ENCODE measurements at places on chromosomes 6 and 20. TPM values are rescaled to one million over a fixed set of nuclear protein-coding genes. Genes with fewer than 3 reads are reported as not detected.

GRCh38 chr6:169787797-169788196, 36.4 kb downstream of the ERMARD start:
- no peak for DNase-seq

DNA sequence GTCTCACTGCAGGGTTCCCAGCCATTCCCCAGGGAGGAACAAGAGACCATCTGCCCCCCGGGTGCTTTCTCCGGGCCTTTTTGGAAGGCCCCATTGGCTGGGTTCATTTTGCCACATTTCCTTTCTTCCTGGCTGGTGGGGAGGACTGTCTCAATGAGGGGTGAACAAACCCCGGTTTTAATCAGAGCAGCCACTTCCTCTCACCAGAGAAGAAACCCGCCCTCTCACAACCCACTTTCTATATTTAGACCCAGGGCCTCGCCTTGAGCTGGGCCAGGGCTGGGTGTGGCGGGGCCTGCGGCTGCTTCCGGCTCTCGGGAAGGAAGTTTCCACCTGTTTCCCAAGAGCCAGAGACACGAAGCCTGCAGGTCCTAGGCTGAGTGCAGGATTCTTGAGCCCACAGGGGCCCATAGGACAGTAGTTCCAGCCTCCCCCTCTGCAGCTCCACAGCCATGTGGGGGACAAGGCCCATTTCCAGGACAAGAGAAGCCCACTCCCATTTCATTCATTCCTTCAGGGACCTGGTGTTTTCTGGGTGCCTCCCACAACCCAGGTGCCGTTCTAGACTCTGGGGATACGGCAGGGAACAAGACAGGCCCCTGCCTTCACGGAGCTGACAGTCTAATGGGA, 41.8 kb downstream of the RBM38 start:
- peak; percentile 70 for DNase-seq

DNA sequence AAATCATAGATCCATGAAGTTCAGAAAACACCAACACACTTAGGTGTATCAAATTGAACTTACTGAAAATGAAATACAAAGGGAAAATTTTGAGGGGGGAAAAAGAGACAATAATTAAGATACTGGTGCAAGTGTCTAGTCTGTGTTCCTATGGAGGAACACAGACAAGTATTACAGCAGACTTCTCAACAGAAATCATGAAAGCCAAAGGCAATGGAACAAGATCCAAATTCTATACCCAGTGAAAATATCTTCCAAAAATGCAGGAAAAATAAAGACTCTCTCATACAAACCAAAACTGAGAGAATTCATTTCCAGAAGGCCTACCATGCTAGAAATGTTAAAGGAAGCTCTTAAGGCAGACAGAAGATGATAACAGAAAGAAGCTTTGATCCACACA, 63.1 kb downstream of the NRN1 start:
- no peak for DNase-seq

DNA sequence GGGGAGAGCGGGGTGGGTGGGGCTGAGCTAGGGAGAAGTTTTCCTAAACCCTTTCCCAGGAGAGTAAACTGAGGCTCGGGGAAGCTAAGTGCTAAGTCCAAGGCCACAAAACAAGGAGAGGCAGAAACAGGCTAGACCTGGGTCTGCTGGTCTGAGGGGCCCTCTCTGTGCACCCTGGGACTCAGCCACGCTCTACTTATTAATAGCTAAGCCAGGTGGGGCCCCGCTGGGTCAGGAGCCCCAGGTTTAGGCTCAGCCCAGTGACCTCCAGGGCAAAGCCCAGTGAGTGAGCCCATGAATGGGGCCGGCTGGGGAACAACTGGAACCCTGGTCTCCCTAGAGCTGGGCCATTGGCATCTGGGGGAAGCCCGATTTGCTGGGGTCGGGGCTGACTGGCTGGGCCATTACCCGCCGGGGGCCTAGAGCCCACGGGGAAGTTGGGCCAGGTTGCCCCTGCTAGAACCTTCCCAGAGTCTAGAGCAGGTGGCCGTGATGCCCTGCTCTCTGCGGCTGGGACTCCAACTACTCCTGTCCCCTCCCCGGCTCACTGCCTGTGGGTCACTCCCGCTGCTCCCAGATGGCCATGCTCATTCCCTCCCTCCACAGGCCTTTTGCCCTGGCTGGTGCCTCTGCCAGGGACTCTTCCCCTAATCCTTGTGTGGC, 24.1 kb upstream of the NOL4L start:
- DNase-seq, result no peak

DNA sequence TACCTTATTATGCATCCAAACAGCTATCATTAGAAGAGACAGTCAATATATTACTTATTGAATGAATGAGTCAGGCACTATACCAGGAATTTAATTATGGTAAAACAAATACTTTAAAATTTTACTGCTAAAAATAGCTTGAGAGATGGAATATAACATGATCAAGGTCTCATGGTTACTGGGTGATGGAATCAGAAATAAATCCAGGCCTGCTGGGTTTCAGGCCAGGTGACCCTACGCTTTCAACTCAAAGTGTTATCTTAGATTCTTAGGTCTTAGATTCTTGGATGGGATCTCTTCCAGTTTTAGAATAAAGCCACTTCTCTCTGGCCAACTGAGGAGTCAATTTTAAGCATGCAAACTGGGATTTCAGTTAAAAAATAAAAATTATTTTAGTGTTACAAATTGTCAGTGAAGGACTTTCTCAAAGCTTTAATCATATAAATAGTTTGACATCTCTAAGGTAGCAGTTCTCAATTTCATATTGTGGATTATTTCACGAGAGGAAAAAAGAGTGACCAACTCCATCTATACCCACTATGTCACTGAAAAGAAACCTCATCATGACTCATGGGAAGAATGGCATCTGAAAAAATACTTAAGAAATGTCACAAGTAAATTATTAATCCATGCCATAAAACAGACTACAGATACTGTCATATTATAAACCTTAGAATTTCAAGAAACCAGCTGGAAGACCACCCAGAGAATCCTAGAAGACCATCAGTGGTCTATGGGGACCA, 283.4 kb upstream of the RUNX2 start:
- no peak for DNase-seq

- DNase-seq, result peak; percentile 87
Measured at GRCh38 chr20:44074252-44075151, 112.5 kb downstream of the JPH2 start.

DNA sequence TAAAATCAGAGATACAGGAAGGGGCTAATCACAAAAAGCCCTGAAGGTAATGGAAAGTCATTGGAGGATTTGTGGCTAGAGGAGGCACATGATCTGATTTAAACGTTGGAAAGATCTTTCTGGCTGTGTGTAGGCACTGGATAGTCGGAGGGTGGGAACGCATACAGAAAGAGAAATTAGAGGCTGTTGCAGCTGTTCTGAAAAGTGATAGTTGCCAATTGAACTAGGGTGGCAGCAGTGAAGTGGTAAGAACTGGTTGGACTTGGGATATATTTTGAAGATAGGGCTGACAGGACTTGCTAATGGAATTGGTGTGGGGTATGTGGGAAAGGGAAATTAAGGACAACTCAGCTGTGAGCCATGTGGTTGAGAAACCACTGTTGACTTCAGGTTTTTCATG, 223.6 kb downstream of the OGFRL1 start:
- no peak for DNase-seq

DNA sequence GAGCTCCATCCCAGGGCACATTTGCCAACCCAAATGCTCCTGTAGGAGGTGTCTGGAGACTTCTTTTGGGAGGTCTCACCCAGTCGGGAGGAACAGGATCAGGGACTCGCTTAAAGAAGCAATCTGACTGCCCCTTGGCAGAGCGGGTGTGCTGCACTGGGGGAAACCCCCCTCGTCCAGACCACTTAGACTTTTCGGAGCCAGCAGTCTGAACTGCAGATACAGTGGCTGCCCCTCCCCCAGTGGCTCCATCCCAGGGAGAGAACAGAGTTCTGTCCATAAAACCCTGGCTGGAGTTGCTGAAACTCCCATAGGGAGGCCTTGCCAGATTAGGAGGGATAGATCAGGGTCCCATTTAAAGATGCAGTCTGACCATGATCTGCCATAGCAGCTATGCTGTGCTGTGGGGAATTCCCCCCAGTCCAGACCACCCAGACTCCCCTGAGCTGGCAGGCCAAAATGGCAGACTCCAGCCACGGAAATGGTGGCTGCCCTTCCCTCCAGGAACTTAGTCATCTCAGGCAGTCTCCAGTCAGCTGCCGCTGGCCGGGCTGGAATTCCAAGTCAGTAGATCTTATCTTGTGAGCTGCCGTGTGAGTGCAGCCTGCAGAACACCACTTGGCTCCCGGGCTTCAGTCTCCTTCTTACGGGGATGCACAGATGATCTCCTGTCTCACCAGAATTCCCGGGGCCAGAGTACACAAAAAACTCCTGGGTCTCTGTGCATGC, 278.1 kb upstream of the SASH1 start:
- DNase-seq, result peak; percentile 6

GRCh38 chr6:2959909-2960719, 11.3 kb downstream of the SERPINB6 start:
- DNase-seq, result no peak

DNA sequence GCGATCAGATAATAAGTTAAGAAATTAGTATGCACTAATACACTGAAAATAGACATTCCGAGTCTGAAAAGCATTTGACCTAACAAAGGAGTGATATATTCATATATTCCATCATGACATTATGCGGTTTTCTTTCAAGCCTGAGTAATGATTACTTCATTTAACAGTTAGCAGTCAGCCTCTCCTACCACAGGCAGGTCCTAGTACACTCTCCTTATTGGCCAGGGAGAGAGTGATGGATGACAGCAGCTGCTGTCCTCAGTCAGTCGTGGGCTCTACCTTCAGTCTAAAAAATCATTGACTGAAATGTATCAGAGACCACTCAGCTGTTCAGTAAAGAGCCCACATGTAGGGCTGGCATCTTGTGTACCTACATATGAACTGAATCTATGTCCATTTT, 33.2 kb upstream of the VGLL2 start:
- no peak for DNase-seq

GRCh38 chr20:10550204-10551118, 115.4 kb downstream of the SLX4IP start:
- DNase-seq, result no peak

DNA sequence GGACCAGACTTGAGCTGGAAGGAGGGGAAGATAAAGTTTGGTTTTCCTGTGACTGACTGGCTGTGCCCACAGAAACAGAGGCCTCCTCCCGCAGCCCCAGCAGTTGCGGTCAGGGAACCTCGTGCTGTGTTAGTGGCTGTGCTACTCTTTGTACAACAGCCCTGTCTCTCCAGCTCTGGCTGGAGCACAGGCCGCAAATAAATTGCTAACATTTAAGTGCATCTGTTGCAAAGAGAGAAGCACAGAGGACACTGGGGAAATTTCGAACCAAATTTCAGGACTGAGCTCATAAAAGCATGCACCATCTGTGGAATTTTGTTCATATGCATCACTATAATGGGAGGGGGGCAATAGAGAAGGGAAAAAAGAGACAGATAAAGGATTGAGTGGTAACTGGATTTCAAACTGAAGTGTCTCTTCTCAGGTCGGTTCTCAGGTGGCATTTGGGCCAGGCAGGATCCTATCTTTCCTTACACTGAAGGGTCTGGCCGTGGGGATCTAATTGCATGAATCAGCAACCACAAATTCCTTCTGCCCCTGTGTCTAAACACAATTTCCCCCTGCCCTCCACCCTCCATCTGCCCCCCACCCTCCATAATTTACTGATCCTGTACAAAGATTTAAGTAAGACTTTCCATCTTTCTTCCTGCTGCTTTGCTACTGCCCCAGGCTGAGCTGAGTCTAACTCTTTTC, 88.9 kb upstream of the ATXN1 start:
- DNase-seq, result no peak

DNA sequence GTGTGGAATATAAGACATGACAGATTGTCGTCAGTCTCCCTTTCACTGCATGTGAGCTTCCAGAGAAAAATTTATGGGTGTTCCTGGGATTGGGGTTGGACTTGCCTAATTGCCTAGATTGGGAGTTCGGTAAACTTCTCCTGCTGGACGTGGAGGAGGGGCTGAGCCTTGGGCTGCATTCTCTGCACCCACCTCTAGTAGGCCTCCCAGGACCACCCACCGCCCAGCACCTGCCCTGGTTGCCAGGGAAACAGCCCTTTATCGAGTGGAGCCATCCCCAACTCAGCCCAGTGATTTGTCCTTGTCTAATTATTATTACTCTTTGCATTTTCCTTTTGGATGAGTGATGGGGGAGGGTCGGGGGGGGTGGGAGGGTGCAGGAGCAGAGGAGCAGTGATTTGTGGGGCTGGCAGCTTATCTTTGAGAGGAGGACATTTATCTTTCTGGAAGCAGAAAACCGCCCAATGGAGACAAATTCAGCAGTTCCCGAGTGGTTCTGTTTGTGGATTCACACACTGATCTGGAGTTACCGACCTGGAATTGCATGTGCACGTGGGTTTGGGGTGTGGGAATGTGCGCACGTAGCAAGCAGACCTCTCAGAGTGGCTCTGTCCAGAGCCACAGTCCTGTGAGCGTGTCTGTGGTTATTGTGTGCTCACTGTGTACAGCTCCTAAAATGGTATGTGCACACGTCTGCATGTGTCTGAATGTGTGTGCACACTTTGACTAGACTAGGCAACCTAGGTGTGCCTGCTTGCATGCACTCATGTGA, 104.5 kb downstream of the DHX35 start:
- no peak for DNase-seq

GRCh38 chr6:30990422-30991086, 7.0 kb downstream of the MUC21 start:
- DNase-seq, result no peak

DNA sequence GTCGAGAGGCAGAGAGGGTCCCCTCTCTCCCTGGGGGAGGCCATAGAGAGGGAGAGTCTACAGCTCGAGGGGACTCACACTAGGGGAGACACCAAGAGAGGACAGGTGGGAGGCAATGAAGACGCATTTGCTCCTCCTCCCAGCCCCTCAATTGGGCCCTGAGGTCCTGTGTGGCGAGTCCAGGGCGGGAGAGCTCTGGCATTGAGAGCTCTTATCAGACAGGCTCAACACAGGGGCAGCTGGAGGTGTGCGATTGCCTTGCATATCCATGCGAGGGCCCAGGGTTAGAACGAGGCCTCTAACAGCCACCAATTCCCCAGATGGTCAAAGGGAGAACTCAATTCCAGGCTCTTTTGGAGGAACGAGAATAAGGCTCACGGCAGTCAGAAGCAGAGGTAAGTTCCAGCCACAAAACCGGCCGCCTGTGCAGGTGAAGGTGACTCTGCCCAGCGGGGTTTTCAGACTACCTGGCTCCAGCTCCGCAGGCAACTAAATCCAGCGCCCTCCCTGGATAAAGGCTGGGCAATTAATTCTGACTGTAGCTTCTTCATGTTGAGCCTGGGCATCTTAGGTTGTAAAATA, 94.0 kb upstream of the MPC1 start:
- no peak for DNase-seq

- DNase-seq, result no peak
Measured at GRCh38 chr20:54382419-54382818, 93.0 kb upstream of the DOK5 start.

OR2B6 gene
- not detected for total RNA-seq

C20orf141 gene
- not detected for total RNA-seq

MPC1 gene
- total RNA-seq, result 718 TPM

LST1 gene
- 1.9 TPM for total RNA-seq

PLEKHG1 gene
- total RNA-seq, result 21.8 TPM

ADGB gene
- total RNA-seq, result not detected

NRSN1 gene
- total RNA-seq, result not detected

GPLD1 gene
- 0.99 TPM for total RNA-seq

SRMS gene
- total RNA-seq, result not detected

IL17A gene
- total RNA-seq, result not detected

SPDEF gene
- 0.46 TPM for total RNA-seq

Data from heart left ventricle (tissue), 16 donors.